ENCODE measurements at places on chromosomes 3 and 15.

DNA sequence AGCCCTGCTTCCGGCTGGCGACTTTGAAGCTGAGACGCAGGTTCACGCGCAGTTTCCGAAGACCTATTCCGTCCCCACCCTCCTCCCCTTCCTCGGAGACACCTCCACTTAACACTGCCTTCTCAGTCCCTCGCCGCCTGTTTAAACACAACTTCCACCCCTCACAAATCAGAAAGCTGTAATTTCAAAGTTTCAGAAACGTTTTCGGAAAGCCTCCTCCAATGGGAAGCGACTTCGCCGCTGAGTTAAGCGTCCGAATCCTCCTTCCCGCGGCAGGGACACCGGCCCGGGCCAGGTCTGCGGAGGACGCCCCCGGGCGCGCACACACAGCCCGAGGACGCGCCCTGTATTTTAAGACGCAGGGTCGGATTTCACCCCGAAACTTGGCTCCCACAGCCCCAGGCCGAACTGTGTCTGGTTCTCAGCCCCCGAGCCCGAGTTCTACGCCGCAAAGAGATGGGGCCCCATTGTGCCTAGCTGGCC is 559 bp upstream of the LRRN1 start:
- no peak for DNase-seq

- DNase-seq: no peak
Observed at GRCh38 chr15:41836713-41837454, 1.8 kb upstream of the PLA2G4B start.

DNA sequence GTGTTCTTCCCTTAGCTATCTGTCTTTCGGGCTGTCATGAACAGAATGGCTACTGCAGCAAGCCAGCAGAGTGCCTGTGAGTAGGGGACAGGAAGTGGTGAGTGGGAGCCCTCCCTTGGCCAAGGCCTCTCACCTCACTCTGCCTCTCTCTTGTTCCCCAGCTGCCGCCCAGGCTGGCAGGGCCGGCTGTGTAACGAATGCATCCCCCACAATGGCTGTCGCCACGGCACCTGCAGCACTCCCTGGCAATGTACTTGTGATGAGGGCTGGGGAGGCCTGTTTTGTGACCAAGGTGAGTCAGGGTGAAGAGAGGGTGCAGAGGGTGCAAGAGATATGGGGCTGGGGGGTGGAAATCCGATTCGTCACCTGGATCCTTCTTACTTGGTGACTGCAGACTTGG is 3.0 kb downstream of the DLL4 start:
- no peak for DNase-seq

DNA sequence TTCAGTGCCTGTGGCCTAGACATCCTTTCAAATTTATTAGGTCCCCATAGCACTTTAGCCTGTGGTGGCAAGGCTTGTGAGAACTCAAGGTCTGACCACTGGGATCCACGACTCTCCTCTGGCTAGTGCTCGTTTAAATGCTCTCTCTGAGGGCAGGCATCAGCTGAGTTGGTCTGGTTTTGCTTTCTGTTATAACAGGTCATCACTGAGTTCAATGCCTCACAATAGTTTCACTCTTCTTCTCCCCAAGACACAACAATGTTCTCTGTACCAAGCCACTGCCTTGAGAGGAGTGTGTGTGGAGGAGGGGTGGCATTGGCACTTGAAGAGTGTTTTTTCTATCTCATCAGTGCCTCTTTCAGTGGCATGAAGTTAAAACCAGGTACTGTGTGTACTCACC is 7.6 kb downstream of the OR5K4 start:
- DNase-seq: no peak

DNA sequence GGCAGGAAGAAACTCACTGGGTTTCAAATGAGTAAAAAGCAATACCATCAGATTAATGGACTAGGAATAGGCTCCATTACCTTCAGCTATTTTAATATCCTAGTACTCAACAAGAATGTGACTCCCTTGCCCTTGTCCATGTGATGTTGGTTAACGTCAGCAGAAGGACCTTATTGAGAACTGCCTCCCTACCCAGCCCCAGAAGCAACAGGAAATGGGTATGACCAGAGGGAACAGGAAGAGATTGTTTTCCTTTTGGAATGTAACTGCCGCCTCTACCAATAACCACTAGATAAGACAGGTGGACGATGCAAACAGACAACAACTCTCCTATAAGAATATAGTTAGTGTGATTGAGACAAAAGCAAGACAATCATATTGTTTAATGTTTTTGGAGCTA is 10.4 kb upstream of the MME start:
- DNase-seq: no peak

DNA sequence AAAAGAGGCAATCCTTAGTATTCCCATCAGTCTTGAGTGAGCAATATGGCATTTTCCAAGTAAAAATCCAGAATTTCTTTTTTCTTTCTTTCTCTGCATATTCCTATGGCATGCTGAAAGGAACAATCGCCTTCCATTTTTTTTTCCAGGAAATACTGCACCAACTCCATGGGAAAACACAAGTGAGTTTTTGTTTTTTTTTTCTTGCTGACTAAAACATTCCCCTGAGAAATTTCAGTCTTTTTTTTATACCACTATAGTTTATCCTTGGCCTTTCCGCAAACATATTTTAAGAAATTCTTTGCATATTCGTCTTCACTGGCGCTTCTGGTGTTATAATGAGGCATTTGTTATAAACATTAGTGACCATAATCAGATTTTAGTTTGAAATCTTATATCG is 429.6 kb upstream of the MDFIC2 start:
- no peak for DNase-seq

DNA sequence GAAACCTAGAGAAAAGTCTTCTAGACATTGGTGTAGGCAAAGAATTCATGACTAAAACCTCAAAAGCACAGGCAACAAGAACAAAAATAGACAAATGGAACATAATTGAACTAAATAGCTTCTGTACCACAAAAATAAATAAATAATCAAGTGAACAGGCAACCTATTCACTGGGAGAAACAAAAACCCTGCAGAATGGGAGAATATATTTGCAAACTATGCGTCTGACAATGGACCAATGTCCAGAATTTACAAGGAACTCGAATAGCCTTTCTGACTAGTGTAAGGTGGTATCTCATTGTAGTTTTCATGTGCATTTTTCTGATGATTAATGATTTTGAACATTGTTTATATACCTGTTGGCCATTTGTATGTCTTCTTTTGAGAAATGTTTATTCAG is 37.0 kb upstream of the GCSAM start:
- DNase-seq: no peak

DNA sequence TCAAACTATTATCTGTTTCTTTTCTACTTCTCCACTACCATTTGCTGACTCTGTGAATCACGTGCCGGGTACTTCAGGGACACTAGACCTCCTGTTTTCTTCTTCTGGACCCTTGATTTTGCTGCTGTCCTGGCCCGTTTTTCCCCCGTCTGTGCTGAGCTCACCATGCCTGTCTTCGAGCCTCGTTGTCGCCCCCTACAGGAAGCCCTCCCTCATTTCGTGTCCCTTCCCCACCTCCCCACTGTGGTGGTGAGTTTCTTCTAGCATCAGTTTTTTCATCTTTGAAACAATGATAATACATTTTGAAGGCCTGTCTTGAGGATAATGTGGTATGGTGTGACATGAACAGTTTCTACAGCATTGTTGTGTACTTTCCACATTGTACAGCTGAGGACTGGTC is 12.8 kb downstream of the GABRG3 start:
- no peak for DNase-seq

DNA sequence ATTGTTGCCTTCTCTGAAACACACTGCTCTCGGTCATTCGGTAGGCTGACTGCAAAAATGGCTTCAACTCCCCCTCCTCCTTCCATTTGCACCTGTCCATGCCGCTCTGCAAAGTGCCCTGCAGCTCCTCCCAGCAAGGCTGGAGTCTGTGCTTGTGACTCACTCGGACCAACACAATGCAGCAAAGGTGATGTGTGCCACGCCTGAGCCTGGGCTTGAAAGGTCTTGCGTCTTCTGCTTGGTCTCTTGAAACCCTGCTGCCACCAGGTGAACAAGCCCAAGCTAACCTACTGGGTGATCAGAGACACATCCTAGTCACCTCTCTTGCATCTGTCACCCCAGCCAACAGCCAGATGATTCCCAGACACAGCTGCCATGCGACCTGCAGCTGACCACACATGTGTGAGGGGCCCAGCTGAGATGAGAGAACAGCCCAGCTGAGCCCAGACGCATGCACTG is 71.1 kb downstream of the MGLL start:
- no peak for DNase-seq

GRCh38 chr3:9201266-9201665 is 48.2 kb downstream of the SRGAP3 start:
- DNase-seq: no peak

DNA sequence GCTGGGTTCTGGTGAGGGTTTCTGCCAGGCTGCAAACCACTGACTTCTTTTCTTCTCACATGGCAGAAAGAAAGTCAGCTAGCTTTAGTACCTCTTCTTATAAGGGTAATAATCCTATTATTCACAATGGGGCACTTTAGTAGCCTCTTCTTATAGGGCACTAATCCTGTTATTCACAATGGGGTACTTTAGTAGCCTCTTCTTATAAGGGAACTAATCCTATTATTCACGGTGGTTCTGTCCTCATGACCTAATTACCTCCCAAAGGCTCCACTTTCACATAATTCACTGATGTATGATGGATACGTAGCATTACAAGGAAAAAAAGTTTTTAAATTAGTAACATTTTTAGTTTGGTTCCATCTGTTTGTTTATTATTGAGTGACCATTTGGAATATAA is 671.3 kb downstream of the NSUN3 start:
- DNase-seq: no peak

DNA sequence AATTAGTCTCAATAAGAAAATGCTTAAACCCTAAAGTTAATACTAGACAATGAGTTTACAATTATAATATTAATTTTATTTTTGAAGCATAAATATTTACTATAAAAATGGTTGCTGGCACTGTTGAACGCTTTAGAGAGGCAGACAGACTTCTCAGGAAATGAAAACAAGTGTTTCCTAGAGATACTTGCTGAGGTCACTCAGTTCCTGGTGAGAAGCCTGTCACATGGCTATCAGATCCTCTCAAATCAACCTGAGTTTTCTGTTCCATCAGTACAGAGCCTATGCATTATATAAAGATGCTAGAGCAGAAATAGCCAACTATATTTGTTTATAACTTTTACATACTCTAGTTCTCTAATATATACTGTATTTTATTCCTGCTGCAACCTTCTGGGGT is 109.2 kb downstream of the MYO5A start:
- DNase-seq: no peak

- no peak for DNase-seq
Observed at GRCh38 chr3:114333923-114334240, 40.1 kb downstream of the TIGIT start.

DNA sequence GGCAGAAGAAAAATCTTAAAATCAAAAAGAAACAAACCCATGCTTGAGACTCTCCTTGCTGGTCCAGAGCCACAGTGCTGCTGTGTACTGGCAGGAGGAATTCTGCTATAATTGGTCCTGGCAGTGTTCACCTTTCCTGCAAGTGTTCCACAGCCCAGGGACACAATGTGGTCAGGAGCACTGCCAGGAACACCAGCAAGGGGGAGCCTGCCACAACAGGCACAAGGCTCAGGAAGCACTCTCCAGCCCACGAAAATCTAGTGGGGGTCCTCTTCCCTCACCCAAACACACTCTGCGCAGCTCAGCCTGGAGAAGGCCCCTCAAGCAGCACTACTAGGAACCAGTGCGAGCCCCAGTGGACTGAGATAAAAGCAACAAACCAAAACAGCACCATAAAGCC is 92.9 kb downstream of the UBE3A start:
- DNase-seq: peak; percentile 5

DNA sequence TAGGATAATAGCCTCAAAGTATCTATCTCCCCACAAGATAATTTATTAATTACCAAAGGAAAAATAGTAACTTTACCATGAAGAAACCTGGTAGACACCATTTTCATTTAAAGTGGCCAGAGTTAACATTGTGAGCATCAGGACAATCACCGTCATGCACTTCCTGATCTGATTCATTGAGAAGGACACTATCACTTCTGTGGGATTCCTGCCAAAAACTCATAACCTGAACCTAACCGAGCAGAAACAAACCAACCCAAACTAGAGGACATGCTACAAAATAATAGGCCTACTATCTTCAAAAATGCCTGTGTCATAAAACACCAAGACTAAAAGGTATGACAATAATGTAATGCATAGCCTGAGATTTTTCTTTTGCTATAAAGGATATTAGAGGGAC is 39.0 kb downstream of the FSIP1 start:
- no peak for DNase-seq

GRCh38 chr15:29123171-29123570 is 146.5 kb downstream of the NSMCE3 start:
- DNase-seq: no peak

DNA sequence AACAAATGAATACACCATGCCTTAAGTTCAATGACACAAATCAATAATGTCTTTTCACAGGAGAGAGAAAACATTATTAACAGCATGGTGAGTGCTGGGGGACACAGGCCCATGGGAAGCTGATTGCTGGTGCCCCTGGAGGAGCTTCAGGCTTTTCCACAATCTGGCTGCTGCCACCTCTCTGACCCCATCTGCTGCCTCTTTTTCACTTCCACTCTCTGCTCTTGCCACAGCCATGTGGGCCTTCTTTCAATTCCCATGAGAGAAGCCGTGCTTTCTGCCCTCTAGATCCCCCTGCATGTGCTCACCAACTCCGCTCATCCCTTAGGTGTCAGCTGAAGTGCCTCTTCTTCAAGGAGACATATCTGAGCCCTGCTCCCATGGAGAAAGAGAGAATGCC is 21.0 kb upstream of the CTXND1 start:
- no peak for DNase-seq

DNA sequence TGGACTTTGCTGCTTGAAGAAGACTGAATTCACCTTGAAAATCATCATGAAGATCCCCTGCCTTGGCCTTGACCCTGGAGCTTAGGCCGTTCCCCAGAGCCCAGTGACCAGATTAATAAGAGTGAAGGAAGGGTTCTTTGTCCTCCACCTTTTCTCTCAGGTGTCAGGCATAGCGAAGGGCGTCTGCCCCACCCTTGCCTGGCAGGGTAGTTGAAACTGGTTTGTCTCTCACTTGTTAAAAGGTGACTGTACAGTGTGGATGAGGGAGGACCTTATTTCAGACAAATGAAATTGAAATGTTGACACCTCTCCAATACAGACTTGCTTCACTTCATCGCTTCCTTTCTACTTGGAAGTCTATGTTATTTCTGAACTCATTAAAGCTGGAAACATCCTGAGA is 223.7 kb upstream of the BHLHE40 start:
- no peak for DNase-seq

- DNase-seq: no peak
Observed at GRCh38 chr3:102712896-102713295, 278.1 kb downstream of the ZPLD1 start.

Data from stromal cell of bone marrow (primary cell).